ENCODE measurements at places on chromosomes 2 and 18. TPM values are rescaled to one million over a fixed set of nuclear protein-coding genes. Genes with fewer than 3 reads are reported as not detected.

Gene ARL4C
- total RNA-seq: 252 TPM

Gene ABCB6
- total RNA-seq: 15.2 TPM

Gene DAW1
- total RNA-seq: not detected

Gene LIPG
- total RNA-seq: not detected

DNA sequence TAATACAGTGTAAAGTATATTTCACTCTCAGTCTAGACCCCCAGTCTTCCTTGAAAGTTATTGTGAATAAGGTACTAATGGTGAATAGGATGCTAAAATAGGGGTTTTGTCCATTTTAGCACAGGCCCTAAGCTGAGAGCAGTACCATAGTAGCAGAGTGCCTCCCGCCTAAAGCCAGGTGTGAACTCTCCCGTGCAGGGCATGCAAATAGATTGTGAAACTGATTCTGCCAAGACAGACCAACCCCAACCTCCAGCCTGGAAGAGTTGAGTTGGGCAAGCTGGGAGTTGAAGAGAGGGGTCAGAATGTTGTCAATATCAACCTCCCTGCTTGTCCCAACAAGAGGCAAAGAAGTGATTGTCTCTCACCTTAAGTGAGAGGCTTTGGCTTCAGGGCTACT lies 97.4 kb upstream of the CYRIA start:
- DNase-seq: no peak
- H3K36me3 ChIP-seq: no peaks in the 10 kb centered on the region
- no peaks in the 10 kb centered on the region for H3K27me3 ChIP-seq
- H3K27ac ChIP-seq: no peak overlapping the region
- no peaks in the 10 kb centered on the region for H3K4me1 ChIP-seq
- no peak overlapping the region for H3K4me3 ChIP-seq

DNA sequence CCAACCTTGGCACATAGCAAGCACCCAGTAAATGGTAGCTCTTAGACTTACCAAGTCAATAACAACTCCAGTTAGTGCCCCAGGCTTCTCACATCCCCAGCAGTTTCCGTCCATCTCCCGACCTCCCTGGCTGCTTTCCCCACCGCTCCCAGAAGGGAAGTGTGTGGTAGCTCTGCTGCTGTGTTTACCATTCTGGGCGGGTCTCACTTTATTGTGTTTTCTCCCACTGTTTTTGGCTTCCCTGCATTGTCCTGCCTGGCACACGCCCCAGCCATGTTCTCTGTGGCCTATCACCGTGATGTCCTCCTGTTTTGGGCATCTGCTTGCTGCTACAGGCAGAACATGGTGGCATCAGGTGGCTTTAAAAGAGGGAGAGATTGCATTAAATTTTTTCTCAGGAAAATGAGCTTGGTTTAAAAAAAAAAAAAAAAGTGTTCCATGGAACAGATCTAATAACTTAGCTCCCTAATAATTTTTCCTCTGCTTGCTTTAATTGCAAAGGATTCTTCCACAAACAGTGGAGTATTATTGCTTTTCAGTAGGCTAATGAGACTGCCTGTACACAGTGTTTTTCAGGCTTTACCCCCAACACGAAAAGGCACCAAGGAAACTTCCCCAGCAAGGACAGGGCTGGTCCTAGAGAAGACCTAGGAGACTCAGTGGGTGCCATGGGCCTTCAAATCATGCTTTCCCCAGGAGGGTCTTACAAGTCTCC lies 8.0 kb upstream of the COX7A2L start:
- no peak for DNase-seq
- no peaks in the 10 kb centered on the region for H3K36me3 ChIP-seq
- peaks cover 7% of the 10 kb centered on the region for H3K4me1 ChIP-seq
- H3K27me3 ChIP-seq: peaks cover 9% of the 10 kb centered on the region
- no peak overlapping the region for H3K4me3 ChIP-seq
